ENCODE measurements at places on chromosomes 13 and 19.

- DNase-seq: no peak
These were observed 13.8 kb downstream of the FPR1 start for GRCh38 chr19:51737924-51738323.

DNA sequence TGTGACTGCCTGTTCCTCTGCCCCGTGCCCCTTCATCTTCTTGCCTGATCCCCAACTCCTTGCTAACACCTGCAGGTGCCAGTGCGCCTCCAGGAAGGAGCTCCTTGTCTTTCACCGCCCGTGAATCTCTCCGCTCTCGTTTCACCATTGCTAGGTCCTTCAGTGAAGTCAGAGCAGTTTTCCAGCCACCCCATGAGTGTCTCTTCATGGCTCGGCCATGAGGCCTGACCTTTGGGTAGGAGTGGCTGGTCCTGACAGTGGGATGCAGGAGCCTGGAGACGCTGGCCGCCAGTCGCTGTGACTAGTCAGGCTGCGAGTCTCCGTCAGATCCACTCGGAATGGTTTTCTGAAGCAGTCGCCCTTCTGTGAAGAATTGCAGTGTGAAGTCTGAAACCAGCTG is 43.8 kb downstream of the ING1 start:
- DNase-seq: no peak

DNA sequence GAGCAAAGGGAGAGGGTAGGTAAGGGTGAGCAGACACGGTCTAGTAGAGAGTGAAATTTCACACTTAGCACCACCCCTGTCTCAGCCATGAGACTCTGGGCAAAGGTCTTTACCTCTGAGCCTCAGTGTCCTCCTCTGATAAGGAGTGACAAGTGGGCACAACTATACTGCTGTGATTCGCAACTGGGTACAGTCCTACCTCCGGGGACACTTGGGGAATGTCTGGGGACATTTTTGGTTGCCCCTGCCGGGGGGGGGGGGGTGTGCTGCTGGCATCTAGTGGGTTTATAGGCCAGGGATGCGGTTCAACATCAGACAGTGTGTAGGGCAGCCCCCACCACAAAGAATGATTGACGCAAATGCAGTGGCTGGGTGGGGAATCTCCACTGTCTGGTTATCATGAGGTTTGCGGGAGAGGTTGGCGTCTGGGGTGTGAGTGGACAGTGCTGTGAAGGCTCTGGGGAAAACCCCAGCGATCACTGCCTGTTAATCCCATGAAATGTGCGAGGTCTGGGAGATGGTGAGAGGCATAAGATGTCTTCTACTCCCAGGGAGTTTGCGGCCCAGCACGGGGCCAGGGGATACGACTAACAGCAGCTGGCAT is 4.3 kb downstream of the NACC1 start:
- DNase-seq: no peak

DNA sequence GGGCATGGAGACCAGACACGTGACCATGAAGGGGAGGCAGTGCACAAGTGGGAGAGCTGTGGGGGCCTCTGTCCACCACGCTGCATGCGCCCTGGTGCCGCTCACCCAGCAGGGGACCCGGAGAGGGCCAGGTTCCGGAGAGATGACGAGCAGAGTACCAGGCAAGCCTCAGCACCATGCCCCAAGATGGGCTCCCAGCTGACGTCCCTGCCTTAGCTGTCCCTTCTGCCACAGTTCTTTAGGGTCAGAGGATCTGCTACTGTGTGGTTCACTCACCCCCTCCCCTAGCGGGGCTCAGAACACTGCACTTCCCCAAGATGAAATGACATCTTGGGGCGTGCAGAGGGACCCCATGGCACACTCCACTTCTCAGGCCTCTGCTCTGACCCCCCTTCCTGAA is 9.6 kb upstream of the PRKD2 start:
- no peak for DNase-seq

DNA sequence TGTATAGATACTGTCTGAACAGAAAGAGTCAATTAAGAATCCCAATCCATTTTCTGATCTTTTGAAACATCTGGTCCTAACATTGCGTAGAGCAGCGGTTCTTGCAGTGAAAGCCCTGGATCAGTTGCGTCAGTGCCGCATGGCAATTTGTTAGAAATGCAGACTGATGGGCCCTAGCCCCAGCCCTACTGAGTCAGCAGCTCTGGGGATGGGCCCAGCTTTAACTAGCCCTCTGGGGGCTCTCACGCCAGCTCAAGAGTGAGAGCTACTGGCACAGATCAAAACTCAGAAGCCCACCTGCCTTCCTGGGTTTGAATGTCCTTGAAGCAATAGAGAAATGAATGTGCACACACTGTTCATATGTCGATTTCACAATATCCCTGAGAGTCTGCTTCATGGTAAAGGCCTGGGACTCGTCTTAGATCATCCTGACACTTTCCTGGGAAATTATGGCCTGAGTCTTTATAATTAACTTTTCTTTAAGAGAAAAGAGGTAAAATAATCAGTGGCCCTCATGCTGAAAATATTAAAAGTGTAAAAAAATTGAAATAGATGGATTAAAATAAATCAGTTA is 206.8 kb upstream of the TMTC4 start:
- no peak for DNase-seq

DNA sequence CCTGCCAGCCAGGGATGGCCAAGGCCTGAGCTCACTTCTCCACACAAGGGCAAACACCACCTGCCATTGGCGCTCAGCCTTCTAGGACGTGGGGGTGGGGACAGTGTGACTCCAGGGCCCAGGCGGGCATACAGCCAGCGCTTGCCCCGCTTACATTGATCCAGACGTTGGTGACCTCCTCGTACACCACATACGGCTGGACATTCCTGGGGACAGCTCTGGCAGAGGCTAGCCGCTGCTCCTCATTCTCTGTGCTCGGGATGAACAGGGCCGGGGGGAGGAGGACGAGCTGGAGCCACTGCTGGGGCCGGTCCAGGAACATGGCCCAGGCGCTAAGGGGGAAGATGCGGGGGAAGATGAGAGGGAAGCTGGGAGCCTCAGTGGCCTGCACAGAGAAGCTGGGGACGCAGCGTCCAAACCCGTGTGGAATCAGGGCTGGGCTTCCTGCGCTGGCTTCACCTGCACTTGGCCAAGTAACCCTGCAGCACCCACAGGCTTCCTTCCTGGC is 25.1 kb upstream of the MYDGF start:
- DNase-seq: peak; percentile 63
